ENCODE measurements at places on chromosomes 1 and 21.

GRCh38 chr1:184947497-184948256 is 26.6 kb downstream of the NIBAN1 start:
- DNase-seq, result no peak

DNA sequence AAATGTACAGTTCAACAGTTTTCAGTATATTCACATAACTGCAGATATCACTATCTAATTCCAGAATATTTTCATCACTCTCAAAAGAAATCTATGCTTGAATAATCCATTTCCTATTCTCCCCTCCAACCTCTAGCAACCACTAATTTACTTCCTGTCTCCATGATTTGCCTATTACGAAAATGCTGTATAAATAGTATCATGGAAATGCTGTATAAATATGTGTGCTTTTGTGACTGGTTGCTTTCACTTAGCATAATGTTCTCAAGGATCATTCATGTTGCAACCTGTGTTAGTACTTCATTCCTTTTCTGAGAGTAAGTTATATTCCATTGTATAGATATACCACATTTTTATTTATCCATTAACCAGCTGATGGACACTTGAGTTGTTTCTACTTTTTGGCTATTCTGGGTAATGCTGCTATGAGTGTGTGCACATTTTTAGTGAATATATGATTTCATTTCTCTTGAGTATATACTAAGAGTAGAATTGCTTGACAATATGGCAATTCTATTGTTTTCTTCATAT is 115.6 kb downstream of the TNFSF18 start:
- DNase-seq, result no peak

- DNase-seq, result no peak
Observed at GRCh38 chr21:35394049-35394448, 344.9 kb upstream of the RUNX1 start.

DNA sequence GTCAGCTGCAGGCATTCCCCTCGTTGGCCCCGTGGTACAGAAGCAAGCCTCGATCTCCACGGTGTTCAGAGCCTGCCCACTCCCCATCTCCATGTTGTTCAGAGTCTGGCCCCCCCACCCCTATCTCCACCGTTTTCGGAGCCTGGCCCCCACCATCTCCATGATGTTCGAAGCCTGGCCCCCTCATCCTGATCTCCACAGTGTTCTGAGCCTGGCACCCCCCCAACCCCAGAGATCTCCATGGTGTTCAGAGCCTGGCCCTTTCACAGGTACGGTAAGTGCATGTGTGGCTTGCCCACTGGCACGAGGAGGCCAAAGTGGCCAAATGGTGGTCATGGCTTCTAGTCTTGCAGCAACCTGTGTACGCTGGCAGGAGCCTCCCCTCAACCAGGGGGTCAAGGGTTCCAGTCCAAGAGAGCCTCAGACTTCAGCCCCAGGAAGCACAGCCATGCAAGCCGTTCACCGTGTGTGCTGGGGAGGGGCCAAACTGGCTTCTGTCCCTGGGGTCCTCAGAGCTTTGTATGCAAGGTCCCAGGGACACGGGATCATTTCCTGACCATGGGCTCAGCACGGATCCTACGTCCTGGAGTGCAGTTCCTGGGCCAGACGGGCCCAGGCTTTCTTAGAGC is 13.3 kb upstream of the PCBP3 start:
- DNase-seq, result no peak

DNA sequence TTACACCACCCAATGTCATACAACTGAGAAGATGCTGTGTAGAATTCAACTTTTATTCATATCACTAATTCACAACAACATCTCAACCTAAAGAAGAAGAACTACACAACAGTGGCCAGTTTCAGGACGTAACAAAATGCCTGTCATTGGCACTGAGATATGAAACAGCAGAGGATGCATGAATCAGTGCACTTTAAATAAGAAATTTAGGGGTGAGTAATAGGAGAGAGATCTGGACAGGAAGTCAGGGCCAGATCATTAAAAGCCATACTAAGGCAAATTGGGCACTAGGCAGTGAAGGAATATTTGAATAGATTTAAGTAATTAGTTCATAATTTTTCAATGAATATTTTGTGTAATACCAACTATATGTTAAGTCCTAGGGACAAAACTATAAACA is 510.5 kb downstream of the PLPP3 start:
- DNase-seq, result no peak

DNA sequence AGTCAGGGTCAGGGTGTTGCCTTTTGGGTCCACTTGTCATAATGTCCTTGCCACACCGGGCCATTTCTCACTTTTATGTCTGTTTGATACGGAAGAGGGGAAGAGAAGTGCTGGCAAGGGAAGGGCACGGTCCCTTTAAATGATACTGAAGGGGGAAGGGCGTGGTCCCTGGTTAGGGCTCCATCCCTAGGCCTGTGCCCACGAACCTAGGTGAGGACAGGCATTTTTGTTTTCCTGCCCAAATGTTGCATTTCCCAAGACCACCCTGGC is 25.2 kb downstream of the B3GALT5 start:
- no peak for DNase-seq

- DNase-seq, result no peak
Observed at GRCh38 chr1:205933671-205934618, 9.3 kb downstream of the SLC26A9 start.

DNA sequence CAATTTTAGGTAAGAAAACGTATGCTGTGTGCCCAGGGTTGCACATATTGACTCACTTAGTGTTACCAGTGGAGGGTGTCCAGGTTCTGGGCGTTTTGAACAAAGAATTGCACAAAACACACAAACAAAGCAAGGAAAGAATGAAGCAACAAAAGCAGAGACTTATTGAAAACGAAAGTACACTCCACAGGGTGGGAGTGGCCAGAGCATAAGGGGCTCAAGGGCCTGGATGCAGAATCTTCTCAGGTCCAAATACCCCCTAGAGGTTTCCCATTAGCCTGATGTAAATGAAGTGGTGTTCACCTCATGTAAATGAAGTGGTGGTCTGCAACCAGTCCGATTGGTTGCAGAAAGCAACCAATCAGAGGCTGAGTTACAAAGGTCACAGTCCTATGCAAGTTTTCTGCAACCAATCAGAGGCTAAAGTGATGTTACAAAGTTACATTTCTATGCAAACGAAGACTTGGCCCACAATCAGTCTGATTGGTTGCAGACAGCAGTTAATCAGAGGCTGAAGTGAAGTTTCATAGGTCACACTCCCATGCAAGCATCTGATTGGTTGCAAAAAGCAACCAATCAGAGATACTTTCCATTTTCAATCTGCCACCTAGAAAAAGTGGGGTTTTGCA is 228.3 kb downstream of the ST6GALNAC3 start:
- DNase-seq, result no peak

- DNase-seq, result no peak
Observed at GRCh38 chr1:110542725-110543124, 23.8 kb upstream of the KCNA10 start.

DNA sequence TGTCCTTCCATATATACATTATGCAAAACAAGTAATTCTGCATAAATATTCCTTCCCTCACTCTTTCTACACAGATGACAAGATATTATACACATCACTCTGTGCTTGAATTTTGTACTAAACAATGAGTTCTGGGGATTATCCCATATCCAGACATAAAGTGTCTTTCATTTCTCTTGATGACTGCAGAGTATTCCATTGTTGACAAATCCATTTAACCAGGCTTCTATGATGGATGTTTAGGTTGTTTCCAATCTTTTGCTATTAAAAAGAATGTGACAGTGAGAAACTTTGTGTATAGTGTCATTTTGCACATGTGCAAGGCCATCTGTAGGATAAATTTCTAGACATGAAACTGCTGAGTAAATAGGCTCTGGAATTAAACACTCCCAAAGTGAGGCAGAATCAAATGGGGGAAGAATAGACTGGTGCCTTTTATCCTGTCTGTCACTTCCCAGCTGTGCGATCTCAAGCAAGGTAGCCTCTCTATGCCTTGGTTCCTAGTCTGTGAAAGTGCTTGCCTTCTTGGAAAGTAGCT is 29.9 kb upstream of the ATP2B4 start:
- DNase-seq, result no peak

DNA sequence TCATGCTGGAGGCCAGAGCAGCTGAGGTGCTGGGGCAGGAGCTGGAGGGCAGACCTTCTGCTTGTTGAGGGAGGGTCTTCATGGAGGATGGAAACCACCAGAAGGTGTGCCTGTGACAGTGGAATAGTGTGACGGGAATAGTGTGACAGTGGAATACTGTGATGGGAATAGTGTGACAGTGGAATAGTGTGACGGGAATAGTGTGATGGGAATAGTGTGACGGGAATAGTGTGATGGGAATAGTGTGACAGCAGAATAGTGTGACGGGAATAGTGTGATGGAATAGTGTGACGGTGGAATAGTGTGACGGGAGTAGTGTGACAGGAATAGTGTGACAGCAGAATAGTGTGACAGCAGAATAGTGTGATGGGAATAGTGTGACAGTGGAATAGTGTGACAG is 325.1 kb downstream of the HHAT start:
- no peak for DNase-seq

GRCh38 chr1:87023326-87023725 is 108.9 kb downstream of the HS2ST1 start:
- DNase-seq, result no peak

DNA sequence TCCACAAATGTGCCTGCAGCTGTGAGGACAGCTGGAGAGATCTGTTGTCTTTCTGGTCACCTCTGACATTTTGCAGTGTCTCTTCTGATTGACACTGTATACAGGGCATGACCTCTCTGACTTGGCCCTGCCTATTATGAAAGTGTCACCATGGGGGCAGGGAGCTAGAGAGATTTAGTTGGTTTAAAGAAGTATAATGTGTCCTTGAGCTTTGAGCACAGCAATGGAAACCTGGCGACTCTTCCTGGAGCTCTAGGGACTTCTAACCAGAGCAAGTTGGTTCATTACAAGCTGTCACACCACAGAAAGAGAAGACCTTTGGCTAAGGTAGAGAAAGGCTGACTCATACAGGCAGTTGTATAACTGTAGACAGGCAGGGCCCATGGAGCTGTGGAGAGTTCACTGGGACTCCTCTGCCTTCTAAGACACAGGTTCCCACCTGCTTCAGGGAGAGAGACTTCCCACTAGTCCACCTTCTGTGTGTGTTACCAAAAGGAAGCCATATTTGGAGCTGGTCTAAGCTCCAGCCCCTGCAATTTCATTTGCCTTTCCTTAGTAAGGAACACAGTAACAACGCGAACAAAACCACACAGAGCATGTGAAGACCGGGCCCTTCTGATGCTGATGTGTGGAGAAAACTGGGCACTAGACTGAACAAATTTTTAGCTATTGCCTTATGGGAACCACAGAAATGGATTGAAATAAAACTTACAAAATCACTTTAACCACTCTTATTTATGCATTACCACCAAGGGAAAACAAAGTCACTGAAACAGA is 90.5 kb upstream of the ADAR start:
- no peak for DNase-seq

- DNase-seq, result no peak
Observed at GRCh38 chr1:35683012-35683411, 35.7 kb downstream of the C1orf216 start.

DNA sequence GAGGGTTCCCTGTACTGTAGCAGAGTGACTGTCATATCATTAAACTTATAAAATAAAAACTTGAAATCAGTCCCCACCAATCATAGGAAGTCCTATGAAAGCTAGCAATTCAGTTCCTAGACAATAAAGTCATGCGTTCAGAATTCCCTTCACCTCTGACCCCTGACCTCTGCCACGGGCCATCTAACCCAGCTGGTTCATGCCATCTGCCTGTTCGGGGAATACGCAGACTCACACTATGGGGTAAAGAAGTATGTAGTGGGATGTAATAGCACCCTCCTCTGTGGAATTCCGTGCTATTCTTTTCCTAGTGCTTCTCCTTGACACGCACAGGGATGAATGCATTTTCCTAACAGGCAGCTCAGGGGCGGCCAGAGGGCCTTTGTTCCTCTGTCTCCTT is 2.1 kb downstream of the GSTM4 start:
- no peak for DNase-seq

DNA sequence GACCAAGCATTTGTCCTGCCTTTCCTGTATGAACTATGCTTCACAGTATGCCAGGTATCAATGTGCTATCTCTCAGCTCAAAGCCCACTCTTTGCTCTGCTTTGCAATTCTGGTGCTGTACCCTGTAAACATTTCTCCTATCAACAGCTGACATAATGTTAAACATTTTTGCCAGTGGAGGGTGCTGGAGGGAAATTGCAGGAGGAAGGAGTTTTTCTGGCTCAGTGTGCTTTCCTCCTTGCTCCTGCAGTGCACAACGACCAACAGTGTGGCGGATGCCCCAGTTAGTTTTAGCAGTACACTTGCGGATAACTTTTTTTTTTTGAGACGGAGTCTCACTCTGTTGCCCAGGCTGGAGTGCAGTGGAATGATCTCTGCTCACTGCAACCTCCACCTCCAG is 67.1 kb upstream of the PTGFRN start:
- no peak for DNase-seq

GRCh38 chr1:236009857-236010256 is 55.0 kb downstream of the NID1 start:
- DNase-seq, result no peak

DNA sequence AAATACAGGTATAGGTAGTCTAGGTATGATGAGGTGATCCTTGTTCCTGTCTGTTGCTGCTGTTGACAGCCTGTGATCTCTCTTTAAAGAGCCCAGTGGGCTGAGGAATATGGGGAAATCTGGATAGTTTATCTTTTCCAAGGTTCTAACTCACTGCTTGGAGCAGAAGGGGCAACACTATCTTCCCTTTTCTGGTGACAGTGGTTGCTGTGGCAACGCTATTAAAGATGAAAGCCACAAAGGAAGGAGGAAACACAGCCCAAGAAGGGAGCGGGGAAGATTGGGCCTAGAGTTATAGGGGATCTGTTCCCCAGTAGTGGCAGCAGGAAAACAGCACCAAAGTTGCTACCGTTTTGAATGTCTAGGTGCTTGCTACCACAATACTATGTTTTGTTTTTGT is 8.8 kb downstream of the PCP4L1 start:
- no peak for DNase-seq

DNA sequence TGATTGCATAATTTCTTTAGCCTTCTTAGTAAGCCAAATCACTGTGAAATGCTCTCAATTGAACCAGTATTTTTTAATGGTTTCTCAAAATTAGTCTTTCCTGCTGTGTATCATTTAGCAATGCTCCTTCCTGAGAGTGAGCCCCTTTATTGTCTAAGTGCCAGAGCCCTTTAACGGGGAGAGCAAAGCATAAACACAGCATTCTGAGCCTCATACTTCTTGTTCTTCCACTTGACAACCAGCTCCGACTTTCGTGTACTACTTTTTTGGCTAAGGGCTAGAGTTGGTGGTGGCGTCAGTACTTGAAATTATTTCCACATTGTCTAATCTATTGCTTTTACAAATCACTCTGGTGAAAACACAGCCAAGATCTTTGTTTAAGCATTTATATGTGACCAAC is 299.0 kb downstream of the TPR start:
- DNase-seq, result no peak

- no peak for DNase-seq
Observed at GRCh38 chr21:41367945-41368734, 6.3 kb downstream of the MX2 start.

All from NCI-H2081 treated with DMSO at 0.1 percent for 48 hours (cell line).